ENCODE measurements at places on chromosomes 1 and 21.

- no peak for DNase-seq
These were observed 205.6 kb downstream of the ATG4C start for GRCh38 chr1:62989497-62989896.

DNA sequence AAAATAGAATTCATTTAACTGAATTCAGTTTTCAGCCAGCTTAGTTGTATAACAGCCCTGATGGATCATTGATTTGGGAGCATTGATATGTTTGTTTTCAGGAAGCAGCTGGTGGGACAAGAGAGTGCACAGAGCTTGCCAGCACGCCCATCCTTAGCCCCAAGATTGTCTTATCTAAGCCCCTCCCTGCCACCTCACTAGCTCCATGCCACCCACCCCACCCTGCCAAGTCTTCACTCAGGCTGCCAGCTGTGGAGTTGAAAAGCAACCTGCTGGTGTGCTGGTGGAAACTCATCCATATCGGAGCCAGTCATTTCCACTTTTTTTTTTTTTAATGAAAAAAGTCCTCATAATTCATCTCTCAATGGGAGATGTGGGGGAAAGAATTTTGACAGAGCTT lies 11.8 kb downstream of the KIRREL1 start:
- no peak for DNase-seq

- DNase-seq, result no peak
These were observed 204.3 kb downstream of the SMYD3 start for GRCh38 chr1:246302711-246303317.

GRCh38 chr21:44742418-44743153 lies 31.2 kb upstream of the TSPEAR start:
- no peak for DNase-seq

- DNase-seq, result no peak
These were observed 88.5 kb downstream of the SLC44A5 start for GRCh38 chr1:75522389-75522788.

DNA sequence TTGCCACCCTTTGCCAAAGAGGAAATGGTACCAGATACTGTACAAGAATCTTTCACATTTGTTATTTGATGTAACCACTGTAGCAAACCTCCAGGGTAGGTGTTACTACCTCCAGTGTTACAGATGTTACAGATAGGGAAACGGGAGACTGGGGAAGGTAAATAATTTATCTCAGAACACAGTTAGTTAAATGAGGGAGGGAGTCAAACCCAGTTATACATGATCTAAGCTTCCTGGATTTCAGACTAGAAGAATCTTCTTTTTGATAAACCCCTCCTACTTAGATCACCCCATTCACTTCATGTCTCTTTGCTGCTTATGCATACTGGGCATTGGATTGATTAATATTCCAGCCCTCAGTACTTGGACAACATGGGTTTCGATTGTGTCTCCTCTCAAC lies 276.4 kb downstream of the HHAT start:
- no peak for DNase-seq

All from activated naive CD8-positive, alpha-beta T cell treated with anti-CD3 and anti-CD28 coated beads, Interleukin-2, amount 50 U/mL, for 16 hours (primary cell).